ENCODE measurements at places on chromosomes 12 and 14.

DNA sequence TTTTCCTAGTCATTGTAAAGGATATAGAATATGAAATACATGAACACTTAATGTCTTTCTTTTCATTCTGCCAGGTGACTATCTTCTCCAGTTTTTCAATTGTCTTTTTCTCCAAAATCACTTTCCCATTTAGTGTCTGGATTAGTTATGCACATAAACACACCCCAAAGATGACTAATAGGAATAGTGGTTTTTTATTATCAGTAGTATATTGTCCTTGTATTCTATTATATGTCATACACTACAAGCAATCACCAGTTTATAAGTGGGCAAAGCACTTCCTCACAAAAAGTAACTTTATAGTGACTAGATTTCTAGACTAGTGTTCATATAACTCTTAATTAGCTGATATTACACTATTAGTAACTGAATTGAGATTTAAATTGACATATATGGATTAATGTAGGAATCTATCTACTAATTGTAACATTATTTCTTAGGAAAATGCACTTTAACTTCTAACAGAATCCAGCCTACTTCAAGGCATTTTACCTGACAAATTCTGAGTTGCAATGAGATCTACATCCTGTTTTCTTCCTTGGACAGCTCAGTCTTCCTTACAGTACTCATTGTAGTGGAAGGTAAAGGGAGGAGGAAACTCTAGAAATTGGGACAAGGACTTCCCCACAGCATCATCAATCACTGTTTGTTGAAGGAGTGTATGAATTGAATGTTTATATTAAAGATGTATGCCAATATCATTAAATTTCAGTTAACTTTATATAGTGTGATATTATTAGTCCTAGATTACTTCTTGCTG is 186.1 kb upstream of the GARIN2 start:
- no peak for DNase-seq

GRCh38 chr12:69689638-69690037 is 9.5 kb downstream of the BEST3 start:
- DNase-seq, result no peak

DNA sequence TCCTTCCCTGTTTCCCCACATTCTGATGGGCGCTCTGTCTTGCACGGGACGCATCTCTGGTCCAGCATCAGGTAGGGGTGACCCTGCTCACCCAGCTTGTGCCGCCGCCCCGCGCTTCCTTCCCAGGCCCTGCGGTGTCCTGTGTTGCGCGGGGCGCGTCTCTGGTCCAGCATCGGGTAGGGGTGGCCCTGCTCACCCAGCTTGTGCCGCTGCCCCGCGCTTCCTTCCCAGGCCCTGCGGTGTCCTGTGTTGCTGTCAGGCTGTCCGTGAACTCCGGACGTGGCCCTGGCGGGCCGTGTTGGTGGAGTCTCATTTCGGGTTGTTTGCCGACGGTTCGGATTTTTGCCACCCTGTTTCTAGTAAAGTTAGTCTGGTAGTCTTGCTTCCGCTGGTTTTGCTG is 6.8 kb downstream of the FBRSL1 start:
- no peak for DNase-seq

GRCh38 chr14:61281186-61281947 is at the start of gene TMEM30B:
Gene TMEM30B (minus strand): TSS chr14:61281338. CDS start chr14:61281147, 191 bp downstream.
- DNase-seq, result no peak

DNA sequence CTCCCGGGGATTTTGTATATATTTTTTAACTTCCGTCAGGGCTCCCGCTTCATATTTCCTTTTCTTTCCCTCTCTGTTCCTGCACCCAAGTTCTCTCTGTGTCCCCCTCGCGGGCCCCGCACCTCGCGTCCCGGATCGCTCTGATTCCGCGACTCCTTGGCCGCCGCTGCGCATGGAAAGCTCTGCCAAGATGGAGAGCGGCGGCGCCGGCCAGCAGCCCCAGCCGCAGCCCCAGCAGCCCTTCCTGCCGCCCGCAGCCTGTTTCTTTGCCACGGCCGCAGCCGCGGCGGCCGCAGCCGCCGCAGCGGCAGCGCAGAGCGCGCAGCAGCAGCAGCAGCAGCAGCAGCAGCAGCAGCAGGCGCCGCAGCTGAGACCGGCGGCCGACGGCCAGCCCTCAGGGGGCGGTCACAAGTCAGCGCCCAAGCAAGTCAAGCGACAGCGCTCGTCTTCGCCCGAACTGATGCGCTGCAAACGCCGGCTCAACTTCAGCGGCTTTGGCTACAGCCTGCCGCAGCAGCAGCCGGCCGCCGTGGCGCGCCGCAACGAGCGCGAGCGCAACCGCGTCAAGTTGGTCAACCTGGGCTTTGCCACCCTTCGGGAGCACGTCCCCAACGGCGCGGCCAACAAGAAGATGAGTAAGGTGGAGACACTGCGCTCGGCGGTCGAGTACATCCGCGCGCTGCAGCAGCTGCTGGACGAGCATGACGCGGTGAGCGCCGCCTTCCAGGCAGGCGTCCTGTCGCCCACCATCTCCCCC is 777 bp downstream of the ASCL1 start:
- DNase-seq, result no peak

- DNase-seq, result no peak
Measured at GRCh38 chr12:32265456-32265855, 133.9 kb upstream of the FGD4 start.
